ENCODE measurements at places on chromosomes 6 and 20.

DNA sequence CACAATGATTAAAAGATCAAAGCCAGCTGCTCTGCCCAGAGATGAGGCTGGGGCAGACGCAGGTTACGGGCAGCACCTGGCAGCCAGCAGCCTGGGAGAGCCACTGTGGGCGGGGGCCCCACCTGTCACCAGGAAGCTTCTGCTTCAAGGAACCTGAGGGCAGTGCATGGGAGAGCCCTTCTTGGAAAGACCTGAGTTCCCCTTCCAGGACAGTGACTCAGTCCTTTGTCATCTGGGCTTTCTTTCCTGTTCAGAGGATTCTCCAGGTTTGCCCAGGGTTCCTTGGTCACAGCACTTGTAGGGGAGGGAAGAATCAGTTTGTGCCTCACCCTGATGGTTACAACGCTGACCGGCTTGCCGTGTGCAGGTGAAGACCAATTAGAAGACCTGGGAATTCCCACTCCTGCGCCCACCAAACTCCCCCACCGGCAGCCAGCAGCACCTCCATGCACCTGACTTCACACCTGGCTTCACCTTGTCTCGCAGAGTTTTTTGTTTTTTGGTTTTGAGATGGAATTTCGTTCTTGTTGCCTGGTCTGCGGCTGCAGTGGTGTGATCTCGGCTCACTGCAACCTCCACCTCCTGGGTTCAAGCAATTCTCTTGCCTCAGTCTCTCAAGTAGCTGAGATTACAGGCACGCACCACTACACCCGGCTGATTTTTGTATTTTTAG, 2.0 kb downstream of the ZBP1 start:
- no peak for DNase-seq

GRCh38 chr20:50320901-50321796, 130.5 kb downstream of the CEBPB start:
- DNase-seq = no peak

DNA sequence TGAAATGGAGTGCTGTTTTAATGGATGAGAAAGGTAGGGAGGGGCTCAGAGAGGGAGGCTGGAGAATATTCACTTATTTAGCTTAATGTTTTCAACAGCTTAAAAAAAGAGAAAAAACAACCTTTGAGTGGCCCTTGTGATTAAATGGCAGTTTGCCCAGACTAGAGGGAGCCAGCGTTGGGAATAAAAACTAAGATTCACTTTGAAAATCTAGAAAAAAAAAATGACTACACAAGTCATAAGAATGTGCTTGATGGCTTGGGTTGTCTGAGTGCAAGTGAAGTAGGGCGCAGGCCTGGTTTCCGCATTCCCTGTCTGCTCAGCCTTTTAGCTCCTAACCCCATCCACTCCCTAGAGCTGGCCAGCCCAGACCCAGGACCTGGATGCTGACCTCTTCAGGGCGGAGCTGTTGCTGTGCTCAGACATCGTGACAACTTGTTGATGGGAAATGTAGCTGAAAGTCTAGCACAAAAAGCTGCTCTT, 28.9 kb downstream of the UTRN start:
- DNase-seq = peak; percentile 52

- no peak for DNase-seq
Observed at GRCh38 chr6:156765117-156765516, 12.1 kb upstream of the ARID1B start.

- no peak for DNase-seq
Observed at GRCh38 chr20:23659989-23660837, 22.5 kb upstream of the CST3 start.

GRCh38 chr6:105483492-105483891, 80.6 kb upstream of the PREP start:
- DNase-seq = no peak

DNA sequence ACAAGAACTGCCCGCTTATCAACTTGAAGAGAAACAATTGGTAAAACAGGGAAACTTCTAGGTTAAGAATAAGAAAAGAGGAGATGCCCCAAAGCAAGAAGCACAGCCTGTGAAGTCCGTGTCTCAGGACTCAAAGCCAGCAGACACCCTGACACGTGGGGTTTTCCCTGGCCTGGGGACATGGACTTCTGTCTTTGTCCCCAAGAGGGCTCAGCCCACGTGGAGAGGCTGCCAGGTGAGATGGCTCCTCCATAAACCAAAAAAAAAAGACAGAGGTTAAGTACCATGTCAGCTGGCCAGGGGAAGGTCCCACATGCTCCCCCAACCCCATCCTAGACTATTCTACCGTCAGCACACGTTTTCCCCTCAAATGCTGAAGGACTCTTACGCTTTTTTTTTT, 9.9 kb downstream of the SERPINB6 start:
- no peak for DNase-seq

- DNase-seq = no peak
Observed at GRCh38 chr6:4308364-4308763, 173.0 kb upstream of the ECI2 start.

DNA sequence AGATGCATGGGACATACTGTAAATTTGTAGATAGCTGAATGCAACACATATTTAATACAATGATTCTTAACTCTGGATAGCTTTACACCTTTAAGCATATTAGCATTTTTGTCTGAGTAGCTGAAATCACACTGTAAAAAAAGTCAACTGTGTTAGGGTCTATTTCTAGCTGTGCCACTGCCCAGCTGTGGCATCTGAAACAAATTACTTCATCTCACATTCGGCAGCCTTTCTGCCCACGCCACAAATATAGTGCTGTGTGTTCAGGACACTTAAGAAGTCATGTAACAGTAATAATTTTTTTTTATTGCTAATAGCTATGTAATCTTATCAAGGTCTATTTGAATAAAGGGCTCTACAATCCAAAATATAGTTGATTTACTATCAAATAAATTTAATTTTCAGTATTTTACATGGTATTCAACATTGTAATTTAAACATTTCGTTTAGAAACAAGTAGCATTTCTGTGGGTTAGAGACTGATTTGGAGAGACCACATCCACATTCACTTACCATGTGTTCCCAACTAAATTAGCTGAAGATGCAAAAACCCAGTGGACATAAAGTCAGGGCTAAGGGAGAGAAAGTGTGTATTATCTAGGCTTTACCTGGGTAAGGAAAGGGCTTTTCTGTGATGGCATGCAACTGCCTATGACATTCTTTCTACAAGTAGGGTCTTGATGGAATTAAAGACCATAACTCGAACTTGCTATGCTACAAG, 276.7 kb downstream of the PLCB1 start:
- DNase-seq = no peak

DNA sequence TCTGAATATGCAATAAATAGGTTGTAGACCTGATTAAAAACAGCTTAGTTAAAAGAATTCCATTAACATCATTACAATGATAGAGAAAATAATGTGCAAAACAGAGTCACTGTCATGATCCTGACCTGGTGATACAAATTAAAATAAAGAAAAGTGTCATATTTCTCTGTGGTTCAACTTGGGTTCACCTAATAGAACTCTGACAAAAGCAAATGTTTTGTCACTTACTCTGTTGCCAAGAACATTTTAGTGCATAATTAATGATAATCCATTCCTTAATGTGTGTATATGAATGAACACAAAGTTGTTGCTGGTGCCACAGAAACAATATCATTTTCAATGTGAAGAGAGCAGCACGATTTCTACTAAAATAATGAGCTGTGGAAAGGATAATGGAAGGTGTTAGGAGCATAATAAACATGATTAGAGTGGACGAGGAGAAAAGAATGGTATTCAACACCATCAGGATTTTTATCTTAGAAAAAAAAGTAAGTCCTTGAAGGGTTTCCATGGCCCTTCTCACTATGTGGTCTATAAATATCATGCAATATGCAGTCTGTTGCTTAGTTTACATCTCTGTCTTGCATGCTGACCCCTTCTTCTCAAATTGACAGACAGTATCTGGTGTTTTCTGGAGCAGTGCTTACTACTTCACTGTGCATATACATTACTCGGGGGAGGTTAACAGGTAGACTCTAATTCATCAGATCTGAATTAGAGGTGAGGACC, 656.6 kb upstream of the MMS22L start:
- DNase-seq = no peak

DNA sequence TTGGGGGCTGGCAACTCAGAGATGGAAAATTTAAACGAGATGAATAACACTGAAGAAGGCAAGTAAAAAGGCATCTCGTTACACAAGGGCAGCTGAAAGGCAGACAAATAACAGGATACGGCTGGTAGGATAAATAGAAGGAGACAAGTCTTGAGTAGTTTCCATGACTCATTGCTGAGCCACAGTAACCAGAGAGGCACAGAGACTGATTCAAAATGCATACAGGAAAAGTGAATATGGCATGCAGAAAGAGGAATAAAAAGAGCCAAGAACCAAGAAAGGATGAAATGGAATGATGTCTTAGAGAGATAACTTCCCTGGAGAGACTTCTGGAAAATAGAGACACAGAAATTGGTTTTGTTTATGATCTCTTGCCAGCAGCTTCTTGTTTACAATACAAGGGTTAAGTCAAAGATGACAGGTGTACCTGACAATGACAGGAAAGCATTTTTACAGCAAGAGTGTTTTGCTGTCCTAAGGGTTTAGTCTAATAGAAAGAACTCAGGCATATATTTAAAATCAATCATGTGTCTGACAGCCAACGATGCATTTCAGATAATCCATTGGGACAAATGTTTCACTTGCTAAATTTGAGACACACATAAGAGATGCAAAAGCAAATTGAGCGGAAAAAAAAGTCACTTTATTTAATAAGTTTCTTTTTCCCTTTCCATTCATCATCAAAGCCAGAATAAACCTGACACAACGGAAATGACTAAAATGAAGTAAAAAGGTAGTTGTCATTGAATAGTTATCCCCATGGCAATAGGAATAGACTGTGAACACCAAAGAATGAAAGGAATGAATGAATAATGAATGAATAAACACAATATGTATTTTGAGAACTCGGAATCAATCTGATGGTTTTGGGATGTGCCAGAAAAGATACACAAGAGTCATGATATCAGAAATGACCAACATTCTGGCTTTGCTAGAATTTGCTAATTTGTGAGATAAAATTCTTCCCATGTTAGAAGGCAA, 68.0 kb upstream of the KCNQ5 start:
- DNase-seq = no peak

- no peak for DNase-seq
Observed at GRCh38 chr6:46730921-46731461, 4.2 kb downstream of the PLA2G7 start.
